A549 (cell line): ENCODE measurements at places on chromosomes 3 and 15.

DNA sequence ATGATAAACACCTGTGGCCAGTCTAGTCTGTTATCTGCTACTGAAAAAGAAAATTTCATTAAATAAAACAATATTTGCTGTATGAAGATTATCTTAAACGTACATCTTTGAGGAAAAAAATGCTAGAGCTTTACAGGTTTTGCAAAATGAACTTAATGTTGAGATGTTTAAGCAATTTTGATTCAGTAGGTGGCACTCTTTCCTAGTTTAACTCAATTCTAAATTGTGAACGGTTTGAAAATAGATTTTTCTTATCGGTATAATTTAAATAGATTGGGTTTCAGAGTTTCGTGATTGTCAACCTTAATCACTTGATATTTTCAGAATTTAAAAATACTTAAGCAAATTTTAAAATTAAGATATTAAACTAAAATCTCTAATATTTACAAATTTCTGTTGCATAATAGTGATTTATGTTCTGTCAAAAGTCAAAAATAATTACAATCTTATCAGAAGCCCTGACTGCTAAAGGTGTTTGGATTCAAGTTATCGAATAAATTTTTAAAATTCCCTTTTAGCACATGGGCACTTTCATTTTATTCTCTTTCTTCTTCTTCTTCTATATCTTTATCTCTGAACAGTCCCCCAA lies 7.0 kb upstream of the RNF111 start:
- DNase-seq, result peak; percentile 43

DNA sequence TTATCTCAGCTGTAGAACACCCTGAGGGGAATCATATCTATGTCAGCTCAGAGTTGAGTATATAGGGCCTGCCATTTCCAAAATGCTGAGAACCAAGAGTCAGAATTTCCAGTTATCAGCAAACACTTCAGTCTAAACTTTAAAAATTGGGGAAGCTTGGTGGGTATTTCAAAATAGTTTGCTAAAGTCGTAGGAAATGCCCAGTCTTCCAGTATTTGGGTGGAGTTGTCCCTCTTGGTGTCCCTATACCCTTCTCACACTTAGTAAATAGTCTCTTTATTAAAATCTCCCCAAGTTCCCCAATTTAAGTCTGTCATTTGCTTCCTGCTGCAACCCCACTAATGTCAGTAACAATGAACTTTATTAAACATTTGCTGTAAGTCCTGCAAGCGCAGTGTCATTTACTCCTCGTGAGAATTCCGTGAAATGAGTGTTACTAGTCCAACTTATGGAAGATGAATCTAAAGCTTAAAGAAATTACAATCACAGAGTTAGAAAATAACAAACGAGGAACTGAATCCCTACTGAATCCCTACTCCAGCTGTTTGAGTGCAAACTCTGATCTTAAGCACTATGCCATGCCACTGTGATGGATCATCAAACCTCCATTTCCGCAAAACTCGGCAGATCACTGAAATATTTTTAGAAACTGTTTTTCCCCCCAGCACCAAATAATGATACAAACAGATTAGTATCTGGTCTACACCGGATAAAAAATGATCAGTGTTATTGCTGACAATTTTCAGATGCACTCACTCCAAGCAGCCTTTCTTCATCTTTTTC lies 341.7 kb upstream of the PROK2 start:
- no peak for DNase-seq

DNA sequence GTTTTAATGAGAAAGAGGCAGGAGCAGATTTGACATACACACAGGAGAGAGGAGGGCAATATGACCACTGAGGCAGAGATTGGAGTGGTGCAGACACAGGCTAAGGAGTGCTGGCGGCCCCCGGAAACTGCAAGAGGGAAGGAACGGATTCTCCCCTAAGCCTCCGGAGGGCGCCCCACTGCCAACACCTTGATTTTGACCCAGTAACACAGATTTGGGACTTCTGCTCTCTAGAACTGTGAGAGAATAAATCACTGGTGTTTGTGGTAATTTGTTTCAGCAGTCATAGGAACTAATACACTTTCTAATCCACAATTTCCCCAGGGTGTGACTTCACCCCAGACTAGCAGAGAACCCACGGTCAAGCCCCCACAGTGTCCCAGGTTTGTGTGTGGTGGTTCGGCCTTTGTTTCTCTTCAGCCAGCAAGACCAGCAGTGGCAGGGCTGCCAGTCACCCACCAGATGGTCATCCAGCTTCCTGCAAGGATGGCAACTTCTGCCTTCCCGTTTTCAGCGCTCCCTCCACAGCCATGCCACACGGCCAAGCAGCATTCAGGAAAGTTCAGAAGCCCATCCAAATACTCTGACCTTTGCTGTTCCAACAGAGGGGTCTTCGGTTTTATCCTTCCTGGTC lies 23.6 kb upstream of the TSPAN3 start:
- no peak for DNase-seq

DNA sequence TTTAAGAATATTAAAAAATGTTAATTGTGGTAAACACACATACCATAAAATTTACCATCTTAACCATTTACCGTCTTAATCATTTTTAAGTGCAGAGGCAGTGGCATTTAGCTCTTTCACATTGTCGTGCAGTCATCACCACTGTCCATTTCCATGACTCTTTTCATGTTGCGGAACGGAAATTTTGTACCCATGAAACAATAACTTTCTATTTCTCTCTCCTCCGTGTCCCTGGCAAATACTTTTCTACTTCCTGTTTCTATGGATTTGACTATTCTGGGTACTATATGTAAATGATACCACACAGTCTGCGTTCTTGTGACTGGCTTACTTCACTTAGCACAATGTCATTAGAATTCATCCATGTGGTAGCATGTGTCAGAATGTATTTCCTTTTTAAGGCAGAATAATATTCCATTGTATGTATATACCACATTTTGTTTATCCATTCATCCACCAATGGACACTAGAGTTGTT lies 27.9 kb downstream of the AKAP13 start:
- DNase-seq, result no peak

- DNase-seq, result no peak
These were observed 65.8 kb downstream of the EXOG start for GRCh38 chr3:38561746-38562466.

GRCh38 chr3:72319194-72320094 lies 528.8 kb downstream of the SHQ1 start:
- DNase-seq, result no peak
